ENCODE measurements at places on chromosomes 4 and X.

DNA sequence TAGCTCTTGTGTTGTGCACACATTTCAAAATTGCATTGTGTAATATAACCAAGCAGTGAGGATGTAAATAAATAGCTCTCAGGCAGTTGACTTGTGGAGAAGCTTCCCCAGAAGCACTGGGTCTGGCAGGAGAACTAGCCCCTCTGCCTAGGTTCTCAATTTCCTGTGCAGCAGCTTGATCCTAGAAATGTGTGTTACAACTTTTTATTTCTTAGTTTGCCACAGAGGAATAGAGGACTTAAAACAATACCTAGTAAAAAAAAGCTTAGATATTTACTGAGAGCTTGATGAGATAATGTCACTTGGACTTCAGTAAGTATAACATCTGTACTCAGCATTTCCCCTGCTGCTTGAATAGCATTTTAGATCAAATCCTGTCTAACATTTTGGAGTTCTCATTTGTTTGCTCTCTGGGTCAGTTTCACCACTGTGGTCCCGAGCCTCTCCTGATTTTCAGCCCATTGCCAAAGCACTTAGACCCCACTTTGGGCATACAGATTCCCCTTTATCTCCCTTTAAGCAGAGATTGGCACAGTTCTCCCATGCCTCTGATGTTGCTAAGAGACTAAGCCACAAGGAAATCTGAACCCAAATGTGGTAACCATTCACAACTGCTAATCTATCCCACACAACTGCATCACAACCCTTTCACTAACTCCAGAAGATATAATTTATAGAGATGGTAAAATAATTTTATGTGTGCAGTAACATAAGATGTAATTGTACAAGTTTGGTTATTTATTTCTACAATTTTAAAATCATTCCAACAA lies 98.2 kb upstream of the NRK start:
- DNase-seq: peak; percentile 50

GRCh38 chrX:1360171-1360570 lies 23.6 kb downstream of the IL3RA start:
- no peak for DNase-seq

- DNase-seq: no peak
These were observed 203.1 kb downstream of the LARP7 start for GRCh38 chr4:112840061-112840460.

DNA sequence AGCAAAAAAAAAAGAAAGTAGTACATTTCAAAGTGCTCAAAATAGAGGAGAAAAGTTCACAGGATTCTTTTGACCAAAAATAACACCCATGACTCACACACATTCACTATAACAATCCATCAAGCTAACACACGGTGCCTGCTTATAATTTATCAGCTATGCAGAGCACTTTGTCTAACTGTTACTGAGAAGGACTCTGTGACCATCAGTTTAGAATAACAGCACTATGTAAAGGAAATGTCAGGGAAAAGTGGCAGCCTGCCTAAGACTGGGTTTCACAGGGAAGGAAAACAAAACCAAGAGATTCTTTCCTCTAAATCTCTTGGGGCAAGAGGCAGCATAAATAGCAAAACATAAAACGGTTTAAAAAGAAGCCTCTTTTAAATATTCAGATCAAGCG lies 54.8 kb downstream of the CCDC149 start:
- DNase-seq: peak; percentile 30

DNA sequence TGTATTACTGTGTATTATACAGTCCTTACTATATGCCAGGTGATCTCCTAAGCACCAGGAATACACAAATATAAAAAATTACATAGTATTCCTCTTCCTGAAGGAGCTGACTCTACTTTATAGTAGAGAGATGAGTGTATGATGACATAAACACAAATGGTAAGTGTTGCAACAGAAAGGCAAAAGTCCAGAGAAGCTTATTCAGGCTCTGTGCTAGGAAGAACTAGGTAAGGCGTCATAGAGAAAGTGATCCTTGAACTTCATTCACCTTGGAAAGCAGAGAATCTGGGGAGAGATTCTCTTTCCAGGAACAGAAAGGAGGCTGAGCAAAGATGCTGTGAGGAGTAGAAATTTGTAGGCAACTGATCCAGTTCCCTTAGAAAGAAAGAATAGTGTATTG lies 115.0 kb upstream of the KCNIP4 start:
- DNase-seq: no peak

DNA sequence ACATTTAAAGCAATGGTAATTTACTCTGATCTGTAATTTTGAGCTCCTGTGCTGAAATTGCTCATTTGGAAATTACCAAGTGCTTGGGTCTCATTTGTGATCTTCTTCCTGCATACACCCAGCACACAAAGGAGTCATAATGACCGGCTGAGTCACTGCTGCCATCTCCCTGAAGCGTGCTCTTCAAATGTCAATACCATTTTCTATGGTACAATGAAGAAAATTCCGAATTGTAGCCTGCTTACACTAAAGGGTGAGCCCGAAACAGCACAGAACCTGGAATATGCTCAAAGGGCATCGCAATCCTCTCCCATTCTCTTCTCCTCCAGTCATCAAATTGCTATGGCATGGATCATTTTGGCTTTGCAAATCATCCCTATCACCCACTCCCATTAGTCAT lies 140.5 kb downstream of the GRIA3 start:
- no peak for DNase-seq

GRCh38 chr4:79209081-79209480 lies 116.8 kb downstream of the NAA11 start:
- no peak for DNase-seq

GRCh38 chr4:148216321-148216720 lies 225.9 kb downstream of the NR3C2 start:
- no peak for DNase-seq

GRCh38 chr4:27101126-27101525 lies 240.5 kb downstream of the STIM2 start:
- no peak for DNase-seq

DNA sequence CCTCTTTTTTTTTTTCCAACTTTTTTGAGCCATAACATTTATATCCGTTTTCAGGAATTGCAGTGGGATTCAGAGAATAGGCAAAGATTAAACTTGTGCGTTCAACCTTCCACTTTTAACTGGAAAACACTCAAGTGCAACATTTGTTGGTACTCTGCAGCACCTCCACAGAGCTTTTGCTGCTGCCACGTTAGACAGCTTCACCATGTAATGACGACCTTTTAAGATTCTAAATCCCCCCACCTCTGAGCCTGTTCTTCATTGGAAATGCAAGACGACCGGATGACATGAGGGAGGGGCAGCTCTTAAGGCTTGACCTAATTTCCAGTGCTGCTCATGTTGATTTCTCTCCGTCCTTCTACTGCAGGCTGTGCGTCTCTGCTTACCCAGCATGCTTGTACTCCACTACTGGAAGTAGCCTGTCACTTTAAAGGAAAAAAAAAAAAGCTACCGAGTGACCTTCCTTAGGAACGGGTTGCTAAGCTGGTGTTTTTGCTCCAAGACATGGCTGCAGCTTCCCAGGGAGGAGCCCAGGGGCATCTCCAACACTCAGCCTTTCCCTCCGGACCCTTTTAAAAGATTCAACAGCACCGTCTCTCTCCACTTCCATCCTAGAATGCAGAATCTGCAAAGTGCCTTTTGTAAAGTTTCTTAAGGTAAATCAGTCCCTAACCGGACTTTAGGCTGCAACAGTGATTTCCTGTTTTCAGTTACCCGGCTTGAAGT lies at the start of gene CC2D2A:
TSS of gene CC2D2A (plus strand) at position 481 of the 726 bp plus-strand sequence. CDS start 6,051 bp downstream, outside the sequence.
- DNase-seq: peak; percentile 58

GRCh38 chr4:43968011-43968410 lies 480.6 kb downstream of the KCTD8 start:
- DNase-seq: no peak

GRCh38 chr4:4864443-4864939 lies 5.0 kb downstream of the MSX1 start:
- DNase-seq: no peak

GRCh38 chrX:37753384-37753783 lies 26.5 kb upstream of the CYBB start:
- DNase-seq: no peak

- no peak for DNase-seq
These were observed 22.0 kb downstream of the TNMD start for GRCh38 chrX:100606753-100607152.

DNA sequence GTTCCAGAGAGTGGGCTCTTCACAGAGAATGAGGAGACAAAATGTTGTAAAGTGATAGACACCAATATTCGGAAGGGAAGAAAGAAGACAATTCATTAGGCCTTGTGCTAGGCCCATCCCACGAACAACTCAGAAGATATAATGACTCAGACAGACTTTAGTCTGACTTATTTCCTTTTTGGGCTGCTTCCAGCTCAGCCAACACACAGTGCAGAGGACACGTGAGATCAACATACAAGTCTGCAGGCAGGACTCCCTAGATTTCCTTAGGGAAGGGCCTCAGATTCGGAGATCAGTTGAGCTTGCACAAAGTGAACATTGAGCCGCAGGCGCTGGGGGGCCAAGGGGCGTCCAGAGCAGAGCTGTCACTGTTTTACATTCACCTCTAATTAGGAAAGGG lies 290.7 kb upstream of the TENM3 start:
- DNase-seq: peak; percentile 48

DNA sequence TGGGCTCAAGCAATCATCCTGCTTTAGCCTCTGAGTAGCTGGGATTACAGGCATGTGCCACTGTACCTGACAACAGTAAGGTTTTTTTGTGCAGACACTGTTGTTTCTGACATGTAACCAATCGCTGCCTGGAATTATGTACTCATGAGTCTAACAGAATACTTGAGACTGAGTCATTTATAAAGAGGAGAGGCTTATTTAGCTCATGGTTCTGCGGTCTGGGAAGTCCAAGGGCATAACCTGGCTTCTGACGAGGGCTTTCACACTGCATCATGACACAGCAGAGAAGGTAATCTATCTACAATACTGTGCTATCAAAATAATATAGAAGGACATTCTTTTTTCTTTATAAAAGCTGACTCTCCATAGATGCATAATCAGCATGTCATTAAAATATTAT lies 115.5 kb upstream of the STOX2 start:
- no peak for DNase-seq

DNA sequence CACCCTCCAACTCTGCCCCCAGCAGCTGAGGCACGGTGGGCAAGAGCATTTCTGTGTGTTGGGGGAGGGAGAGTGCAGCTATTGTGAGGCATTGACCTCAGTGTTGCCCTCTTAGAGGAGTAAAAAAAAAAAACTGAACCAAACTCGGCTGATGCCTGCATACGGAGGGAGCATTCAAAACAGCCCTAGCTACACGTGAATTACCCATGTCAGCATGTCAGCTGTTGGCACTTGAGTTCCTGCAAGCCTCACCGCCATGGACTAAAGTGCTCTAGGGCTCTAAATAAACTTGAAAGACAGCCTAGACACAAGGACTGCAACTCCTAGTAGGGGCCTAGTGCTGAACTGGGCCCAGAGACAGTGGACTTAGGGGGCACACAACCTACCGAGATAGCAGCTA lies 22.0 kb downstream of the ITIH6 start:
- no peak for DNase-seq

GRCh38 chr4:54719378-54719777 lies 61.6 kb downstream of the KIT start:
- DNase-seq: no peak
